ENCODE measurements at places on chromosomes 7 and 10.

DNA sequence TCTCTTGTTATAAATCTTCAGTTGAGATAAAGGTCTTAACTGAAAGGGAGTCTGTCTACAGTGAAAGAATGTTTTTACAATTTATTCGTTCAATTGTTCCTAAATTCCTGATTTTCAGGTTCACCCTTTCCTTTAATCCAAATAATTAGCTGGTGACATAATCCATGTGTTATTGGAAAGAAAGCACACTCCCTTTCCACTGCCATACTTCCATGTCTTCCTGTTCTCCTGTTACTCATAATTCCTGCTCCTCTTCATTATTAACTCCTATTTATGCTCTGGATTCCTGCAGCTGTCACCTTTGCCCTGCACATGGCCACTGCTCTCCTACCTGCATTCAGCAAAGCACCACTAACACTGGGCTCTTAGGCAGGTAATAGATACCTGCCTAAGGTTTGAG, 40.0 kb upstream of the FAM3C start:
- no peak for DNase-seq

DNA sequence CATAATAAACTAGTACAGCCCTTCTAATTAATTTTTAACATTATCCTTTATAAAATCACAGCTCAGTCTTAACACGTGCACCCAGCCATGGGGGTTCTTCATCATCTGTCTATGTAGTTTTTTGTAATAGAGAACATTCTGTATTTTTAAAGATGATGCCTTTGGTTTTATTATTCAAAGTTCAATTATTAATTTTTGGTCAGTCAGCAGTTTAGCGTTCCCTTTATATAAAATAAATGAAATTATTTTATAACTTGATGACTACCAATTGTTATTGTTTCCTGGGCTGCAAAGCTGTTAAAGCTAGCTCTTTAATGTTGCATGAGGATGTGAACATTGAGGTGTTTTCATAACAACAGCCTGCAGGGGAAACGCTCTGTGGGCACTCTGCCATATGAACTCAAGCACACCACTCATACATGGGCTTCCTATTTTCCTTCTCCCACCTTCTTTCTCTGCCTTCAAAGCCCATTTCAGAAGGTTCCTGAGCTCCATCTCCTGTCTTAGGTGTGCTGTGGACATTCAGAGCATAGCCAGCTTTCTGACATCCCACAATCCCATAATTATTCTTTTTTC, 172.0 kb upstream of the YAE1 start:
- DNase-seq = no peak

DNA sequence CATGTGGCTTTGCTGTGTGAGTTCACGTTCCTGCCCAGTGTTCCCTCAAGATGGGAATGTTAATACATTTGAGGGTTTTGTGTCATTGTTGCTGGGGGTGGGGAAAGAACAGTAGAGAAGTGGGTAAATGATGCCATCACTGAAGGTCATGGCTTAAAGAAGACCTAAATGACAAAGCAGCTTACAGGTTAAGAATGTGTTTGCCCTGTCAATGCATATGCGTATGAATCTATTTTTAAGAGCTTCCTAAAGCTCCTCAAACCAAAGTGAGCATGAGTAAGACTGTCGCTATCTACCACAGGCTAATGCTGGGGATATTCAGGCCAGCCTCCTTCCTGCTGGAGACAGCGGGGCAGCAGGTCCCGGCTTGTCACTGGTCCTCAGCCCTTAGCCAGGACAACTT, 162.9 kb downstream of the CREB5 start:
- DNase-seq = no peak

- no peak for DNase-seq
Measured at GRCh38 chr10:51384971-51385370, 310.7 kb downstream of the PRKG1 start.

GRCh38 chr7:150910996-150911422, 58.7 kb downstream of the AOC1 start:
- no peak for DNase-seq

DNA sequence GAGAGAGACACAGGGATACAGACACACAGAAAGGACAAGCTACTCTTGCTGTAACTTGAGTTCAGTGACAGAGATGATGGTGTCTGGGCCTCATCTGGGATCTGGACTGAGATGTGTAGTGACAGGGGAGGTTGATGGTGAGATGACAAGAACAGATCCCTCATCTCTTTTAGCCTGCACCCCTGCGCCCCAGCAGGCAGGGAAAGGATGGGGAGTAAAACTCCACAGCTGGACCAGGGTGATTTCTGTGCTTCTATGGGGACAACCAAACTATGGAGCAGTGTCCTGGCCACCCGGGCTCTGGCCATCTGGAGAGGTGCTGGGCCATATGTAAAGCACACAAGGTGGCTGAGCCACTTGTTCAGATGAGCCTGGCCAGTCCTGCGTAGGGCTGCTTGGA, 4.5 kb upstream of the LRRC18 start:
- no peak for DNase-seq

GRCh38 chr10:103083977-103084320, 109.1 kb downstream of the NT5C2 start:
- no peak for DNase-seq

DNA sequence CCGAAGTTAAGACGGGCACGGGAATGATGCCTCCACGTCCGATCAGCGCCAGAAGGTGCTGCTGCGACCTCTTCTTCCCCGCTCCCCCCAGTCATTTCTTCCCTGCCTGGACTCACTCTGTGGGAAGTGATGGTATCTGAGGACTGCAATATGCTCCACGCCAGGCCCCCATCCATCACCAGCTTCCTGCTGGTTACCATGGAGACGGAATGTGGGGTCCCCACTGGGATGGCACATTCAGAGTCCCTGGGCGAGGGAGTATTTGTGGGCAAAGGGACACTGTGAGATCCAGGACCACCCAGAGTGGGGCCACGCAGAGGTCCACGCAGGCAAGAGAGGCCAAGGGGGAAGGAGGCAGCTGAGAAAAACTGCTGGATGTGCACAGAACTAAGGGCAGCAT, 39.7 kb downstream of the CARD11 start:
- DNase-seq = no peak

GRCh38 chr7:20298486-20298901, 32.2 kb upstream of the ITGB8 start:
- DNase-seq = no peak

DNA sequence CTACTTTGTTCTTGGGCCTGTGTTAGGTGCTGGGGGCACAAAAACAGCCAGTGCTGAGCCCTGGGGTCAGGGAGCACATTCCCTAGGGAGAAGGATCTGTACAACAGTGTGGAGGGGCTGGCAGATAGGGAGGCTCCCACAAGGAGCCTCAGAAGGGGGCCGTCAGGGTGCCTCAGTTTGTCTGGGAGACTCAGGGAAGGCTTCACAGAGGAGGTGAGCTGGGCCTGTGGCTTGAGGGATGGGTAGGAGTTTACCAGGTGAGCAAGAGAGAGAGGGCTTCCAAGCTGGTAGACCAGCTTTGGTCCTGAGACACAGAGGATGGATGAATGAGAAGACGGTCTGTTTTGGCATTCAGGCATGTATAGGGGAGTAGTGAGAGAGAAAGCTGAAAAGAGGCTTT, 52.1 kb downstream of the CAMK1D start:
- DNase-seq = no peak

GRCh38 chr10:74164716-74165529, 13.9 kb downstream of the ADK start:
- DNase-seq = no peak

DNA sequence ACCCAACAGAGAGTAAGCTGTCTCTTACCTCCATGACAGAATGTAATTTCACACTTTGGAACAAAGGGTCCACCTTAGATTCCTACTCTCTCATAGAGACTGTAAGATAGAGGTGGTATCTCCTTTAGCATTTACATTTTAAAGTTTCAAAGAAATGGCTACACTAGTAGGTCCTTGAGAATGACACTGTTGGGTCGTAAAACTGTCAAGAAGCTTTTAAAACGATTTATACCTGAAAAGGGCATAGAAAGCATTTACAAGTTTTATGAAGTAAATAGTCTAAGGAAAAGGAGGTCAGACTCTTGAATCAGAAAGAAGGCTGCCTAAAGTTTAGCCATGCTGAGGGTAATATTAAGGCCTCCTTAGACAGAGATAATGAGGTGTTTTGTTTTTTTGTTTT, 1212.4 kb upstream of the PHF14 start:
- DNase-seq = no peak
